ENCODE measurements at places on chromosomes 7 and 10.

- DNase-seq, result no peak
Observed at GRCh38 chr10:15439341-15439842, 68.3 kb upstream of the FAM171A1 start.

DNA sequence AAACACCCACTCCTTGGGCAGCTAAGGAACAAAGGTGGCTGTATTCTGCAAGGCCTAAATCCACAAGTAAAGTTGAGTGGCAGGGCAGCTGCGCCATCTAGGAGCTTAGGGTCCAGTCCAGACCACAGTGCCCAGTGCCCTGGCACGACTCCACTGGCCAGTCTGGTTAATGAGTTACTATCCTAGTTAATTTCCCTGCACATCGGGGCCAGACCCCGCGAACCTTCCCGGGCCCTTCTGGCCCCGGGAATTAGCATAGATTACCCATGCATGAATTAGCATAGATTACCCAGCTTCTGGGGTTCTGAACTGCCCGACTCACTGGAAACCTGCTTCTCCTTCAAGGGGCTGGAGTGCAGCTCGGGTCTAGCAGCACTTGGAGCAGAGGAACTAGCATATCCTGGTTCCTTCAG lies 3.2 kb upstream of the EMX2 start:
- DNase-seq, result no peak

DNA sequence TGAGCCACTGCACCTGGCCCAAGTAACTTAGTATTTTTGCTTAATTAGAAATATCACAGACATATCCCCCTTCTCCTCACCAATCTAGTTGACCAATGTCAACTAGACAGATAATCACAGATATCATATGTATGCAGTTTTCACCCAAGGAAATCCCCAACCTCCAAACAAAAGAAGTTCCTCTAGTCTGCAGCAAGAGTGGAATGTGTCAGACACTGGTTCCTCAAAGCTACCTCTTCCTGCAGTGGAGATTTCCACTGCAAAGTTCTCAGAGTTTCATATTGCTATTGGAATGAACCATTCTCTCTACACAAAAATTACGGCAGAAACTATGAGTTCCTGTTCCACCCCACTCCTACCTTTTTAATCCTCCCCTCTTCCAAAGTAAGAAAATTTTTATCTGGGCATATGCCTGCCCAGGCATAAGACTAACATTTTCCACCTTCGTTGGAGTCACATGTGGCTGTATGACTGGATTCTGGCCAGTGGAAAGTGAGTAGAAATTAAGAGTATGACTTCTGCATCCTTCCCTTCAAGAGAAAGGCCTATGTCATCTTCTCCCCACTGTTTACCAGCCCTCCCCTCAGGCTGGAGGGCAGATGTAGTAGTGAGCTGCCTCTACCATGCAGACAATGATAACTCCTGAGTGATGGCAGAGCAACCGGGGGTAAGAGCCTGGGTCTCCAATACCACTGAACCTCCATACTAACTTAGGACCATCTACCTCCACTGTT lies 103.0 kb downstream of the MYOF start:
- no peak for DNase-seq

GRCh38 chr7:75737856-75738603 lies 711 bp downstream of the HIP1 start:
- no peak for DNase-seq

DNA sequence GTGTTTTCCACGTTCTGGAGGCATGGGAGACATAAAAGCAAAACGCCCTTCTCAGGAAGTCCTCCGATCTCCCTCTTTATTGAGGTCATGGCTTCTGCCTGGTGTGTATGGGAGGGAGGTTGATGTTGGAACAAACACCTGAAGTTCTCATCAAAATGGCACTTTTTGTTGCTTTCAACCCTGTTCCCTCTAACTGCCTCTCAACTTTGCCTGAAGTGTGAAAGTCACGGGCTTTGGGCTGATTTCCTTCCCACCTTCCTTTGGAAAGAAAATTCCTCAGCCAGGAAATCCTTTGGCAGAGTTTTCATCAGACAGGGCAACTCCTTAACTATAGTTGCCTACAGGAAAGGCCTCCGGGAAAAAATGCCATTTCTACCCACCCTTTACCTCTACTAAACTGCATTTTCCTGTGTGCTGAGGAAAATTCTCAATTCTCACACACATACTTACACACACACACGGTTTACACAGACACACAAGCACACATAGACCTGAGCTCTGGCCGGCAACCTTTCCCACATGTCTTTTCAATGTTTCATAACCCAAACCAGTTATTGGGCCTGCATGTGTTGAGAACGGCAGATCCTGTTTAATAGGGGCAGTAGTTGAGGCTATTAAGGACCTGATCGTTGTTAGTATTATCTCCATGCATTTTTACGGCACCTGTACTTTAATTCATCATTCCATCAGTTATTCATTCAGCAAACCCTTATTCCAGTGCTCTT lies 36.4 kb downstream of the CYP17A1 start:
- DNase-seq, result no peak

GRCh38 chr7:29565982-29566746 lies 2.5 kb downstream of the PRR15 start:
- no peak for DNase-seq

GRCh38 chr7:142450695-142451094 lies 192.8 kb upstream of the PRSS58 start:
- DNase-seq, result no peak

DNA sequence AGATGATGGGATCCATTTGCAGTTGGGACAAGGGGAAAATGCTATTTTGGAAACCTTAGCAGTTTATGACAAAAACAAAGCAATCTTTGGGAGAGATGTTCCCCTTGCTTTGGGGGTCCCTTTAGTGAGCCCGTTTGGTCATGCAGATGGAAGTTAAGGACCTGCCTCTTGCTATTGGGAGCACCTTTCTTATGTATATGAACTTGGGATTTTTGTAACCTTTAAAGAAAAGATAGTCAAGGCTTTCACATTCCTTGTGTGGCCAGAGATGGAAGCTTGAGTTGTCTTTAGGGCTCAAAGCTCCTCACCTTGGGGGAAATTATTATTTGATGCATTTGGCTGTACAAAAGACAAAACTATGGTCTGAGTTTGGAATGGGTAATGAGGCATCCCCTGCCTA lies 179.0 kb upstream of the PLPP4 start:
- no peak for DNase-seq

GRCh38 chr7:105963038-105963667 lies at the start of gene CDHR3:
CDHR3 (plus strand) TSS chr7:105963264; CDS start chr7:105963319, 55 bp downstream.
- no peak for DNase-seq

DNA sequence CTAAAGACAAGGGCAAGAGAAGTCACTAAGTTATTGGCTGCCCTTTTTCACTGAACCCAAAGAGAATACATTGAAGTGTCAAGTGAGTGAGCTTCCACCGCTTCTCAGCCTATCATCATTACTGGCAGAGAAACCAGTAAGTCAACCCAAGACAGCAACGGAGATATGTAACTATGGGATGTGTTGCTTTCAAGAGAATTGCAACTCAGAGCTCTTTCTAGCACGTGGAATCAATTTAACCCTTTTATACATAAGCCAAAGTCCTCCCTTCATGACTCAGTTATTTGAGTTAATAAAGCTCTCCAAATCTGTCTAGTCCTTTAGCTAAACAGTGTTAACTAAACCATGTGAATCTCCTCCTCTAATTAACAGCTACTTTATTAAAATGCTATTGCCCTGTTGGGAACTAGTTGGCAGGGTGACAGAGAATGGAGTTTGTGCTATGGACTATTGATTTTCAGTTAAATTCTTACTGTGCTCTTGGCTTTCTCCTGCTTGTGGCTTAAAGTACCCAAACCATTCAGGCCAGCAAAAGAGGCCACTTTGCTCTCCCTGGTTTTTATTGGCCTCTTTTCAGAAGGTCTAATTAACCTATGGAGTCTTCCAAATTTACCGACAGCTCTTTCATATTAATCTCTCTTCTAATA lies 287.7 kb downstream of the NRG3 start:
- DNase-seq, result no peak

DNA sequence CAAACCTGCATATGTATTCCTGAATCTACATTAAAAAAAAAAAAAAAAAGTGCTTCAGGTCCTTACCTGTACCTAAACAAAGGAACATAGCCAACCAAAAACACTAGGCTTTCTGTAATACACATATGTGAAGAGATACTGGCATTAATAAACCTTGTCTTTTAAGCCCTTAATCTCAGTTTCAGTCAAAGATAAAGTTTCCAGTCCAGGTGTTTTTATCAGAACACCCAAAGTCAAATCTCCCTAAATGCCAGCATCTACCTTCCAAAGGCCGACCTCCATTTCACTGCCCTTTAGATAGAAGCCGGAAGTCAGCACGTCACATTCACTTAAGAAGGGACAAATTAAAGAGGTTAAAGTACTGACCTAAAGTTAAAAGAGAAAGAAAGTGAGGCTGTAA lies 79.8 kb upstream of the NEBL start:
- DNase-seq, result no peak

DNA sequence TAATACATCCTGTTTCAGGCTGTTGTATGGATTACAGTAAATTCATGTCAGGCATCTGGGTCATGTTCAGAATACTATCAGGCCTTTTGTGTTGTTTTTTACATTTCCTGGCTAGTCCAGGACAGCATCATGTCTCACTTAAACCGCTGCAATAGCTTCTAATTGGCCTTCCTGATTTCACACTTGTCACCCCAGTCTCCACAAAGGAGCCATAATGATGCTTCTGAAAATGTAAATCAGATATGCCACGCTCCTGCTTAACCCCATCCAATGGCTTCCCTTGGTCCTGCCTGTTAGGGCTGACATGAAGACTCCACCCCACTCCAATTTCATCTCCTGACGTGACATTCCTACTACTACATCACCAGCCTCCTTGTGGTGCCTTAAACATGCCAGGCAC lies 220.0 kb downstream of the CACNA2D1 start:
- no peak for DNase-seq

- no peak for DNase-seq
Observed at GRCh38 chr7:134690614-134691504, 44.2 kb downstream of the BPGM start.

- DNase-seq, result no peak
Observed at GRCh38 chr7:1926908-1927306, 256.8 kb downstream of the ELFN1 start.

- no peak for DNase-seq
Observed at GRCh38 chr7:77760809-77761453, 37.3 kb downstream of the TMEM60 start.

GRCh38 chr10:113073549-113074189 lies 123.6 kb downstream of the TCF7L2 start:
- DNase-seq, result no peak

DNA sequence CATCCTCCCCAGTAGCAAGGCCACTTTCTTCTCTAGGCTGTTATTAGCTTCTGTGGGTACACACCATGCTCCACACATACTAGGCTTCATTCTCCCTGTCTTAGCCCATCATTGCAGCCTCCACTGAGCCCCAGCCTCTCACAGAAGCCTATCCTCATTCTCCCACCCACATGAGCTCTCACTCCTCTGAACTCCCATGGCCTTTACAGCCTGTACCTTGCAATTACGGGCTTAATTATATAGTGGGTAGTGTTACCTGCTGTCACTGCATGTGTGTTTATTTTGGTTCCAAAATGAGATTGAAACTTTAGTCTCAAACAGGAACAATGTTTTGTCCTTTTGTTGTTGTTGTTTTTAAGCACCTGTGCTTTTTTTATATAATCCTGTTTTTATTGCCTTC lies 460.0 kb downstream of the KCNMA1 start:
- no peak for DNase-seq

GRCh38 chr10:67438605-67439304 lies 257.2 kb downstream of the CTNNA3 start:
- no peak for DNase-seq

GRCh38 chr7:114622221-114622620 lies 207.6 kb downstream of the FOXP2 start:
- DNase-seq, result no peak
